ENCODE measurements at places on chromosomes 1 and 21.

DNA sequence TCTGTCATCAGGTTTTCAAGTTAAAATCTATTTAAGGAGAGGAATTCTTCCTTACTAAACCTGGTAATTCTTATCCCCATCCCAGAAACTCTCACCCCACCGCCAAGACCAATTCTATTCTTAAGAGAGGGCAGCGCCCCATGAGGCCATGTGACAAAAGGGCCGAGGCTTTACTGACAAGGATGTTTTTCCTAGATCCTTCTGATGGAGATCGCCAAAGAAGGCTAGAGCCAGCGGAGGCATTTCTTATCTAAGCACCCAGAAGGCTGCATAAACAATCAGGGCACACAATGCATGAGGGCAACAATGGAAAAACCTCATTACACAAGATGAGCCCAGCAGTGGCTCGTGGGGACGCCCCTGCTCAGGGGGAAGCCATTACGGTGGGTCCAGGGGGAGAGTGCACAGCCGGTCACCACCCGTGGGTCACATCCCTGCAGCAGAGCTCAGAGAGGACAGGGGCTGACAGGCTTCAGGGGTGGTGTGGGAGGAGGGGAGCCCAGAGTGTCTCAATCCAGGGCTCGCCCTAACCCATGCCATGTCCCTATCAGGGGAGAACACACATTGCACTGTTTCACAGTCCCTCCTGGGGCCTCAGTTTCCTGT lies 88.7 kb downstream of the ITPKB start:
- DNase-seq: no peak

- peak; percentile 10 for DNase-seq
Observed at GRCh38 chr1:5830771-5831599, 161.2 kb downstream of the NPHP4 start.

DNA sequence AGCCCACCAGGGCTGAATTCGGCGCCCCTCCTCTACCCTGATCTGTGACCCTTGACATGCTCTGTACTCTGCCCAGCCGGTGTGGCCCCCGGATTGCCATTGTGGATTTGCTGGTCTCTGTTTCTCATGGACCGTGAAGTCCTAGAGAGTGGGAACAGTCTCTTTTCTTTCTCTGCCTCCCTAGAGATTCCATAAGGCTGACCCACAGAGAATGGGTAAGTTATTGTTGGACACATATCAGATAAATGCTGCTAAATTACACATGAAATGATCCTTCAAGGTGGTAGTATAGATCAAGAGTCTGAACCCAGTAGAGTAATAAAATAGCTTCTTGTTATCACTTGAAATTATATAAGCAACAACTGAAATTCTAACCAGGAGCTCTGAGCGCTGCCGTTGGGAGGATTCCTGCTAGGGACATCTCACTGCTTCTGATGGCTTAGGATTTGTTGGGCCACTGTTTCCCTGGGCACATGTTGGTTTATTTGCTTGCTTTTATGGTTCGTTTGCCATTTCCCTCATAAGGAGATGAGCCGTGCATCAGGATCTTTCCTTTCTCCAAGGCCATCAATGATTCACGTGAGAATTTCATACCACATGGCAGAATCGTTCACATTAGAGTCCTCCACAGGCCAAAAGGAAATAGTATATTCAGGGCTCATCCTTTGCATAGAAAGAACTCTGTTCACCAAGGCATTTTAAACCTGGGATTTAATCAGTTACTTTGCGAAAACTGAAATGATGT lies 111.9 kb downstream of the ZBTB18 start:
- DNase-seq: no peak

GRCh38 chr1:247110627-247111258 lies 6.6 kb upstream of the ZNF669 start:
- peak; percentile 50 for DNase-seq

DNA sequence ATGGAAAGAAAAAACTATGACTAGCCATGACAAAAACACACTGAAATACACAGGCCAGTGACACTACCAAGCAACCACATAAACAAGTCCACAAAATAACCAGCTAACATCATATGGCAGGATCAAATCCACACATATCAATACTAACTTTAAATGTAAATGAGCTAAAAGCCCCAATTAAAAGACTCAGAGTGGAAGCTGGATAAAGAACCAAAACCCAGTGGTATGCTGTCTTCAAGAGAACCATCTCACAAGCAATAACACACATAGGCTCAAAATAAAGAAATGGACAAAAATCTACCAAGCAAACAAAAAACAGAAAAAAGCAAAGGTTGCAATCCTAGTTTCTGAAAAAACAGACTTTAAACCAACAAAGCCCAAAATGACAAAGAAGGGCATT lies 476.2 kb upstream of the BEND5 start:
- no peak for DNase-seq

- DNase-seq: no peak
Observed at GRCh38 chr1:208183977-208184911, 59.9 kb downstream of the PLXNA2 start.

GRCh38 chr1:210747890-210748289 lies 386.1 kb downstream of the KCNH1 start:
- no peak for DNase-seq

- peak; percentile 73 for DNase-seq
Observed at GRCh38 chr1:44652445-44653106, 21.7 kb downstream of the TMEM53 start.

GRCh38 chr21:45018131-45019075 lies 56.0 kb upstream of the ADARB1 start:
- DNase-seq: no peak

DNA sequence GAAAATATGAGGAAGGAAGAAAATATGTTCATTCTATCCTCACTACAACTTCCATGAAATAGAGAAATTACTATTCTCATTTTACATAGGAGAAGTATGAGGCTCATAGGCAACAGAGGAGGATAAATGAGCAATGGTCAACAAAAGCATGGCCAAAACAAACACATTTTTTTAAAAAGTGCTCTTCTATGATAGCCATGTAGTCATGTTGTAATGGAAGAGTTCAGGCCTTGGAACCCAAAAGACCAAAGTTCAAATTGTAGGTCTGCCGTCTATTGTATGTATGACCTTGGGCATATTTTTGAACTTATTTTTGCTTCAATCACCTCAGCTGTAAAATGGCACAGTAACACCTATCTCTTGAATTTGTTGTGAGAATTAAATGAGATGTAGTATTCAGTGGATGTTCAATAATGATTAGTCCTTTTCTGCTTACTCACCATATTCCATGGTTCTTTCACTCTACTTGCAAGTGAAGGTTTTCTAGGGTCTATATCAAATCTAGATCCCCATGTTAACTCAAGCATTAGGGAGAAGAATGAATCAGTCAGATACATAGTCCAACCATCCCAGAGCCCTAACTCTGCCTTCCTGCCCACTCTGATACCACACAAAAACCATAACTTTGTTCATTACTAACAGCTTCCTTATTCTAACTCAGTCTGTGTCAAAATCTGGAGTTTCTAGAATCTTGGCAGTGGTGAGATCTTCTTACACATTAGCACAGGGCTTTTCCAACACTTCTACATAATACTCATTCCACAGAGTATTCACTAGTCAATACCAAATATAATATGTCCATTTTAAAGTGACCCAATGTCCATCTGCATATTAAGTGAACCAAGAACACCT lies 353.2 kb downstream of the PLPP3 start:
- no peak for DNase-seq

DNA sequence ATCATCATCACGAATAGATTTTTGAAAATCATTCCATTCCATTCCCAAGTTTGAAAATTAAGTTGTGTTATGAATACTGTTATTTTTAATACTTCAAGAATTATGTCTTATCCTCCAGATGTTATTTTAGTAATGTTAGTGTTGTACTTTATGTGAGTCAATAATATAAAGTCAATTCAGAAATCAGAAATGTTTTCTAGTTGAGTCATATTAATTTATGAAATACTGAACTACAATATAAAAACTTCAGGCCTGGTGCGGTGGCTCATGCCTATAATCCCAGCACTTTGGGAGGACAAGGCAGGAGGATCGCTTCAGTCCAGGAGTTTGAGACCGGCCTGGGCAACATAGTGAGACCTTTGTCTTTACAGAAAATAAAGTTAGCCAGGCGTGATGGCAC lies 38.4 kb upstream of the GPR25 start:
- DNase-seq: no peak

DNA sequence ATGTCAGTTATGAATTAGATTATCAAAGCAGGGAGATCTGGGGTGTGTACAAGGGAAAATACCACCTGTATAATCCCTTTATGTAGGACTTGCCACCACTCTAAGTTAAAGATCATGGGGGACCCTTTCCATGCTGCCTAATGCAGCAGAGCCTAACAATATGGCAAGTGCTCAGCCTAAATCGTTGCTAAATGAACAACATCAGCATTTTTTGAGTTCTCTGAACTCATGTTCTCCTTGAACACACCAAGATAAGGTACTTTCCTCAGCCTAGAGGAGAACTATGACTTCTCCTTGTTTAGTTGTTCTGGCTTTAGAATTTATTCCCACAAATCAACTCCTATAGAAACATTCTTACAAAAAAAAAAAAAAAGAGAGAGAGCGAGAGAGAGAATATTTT lies 177.0 kb downstream of the DUSP10 start:
- no peak for DNase-seq

DNA sequence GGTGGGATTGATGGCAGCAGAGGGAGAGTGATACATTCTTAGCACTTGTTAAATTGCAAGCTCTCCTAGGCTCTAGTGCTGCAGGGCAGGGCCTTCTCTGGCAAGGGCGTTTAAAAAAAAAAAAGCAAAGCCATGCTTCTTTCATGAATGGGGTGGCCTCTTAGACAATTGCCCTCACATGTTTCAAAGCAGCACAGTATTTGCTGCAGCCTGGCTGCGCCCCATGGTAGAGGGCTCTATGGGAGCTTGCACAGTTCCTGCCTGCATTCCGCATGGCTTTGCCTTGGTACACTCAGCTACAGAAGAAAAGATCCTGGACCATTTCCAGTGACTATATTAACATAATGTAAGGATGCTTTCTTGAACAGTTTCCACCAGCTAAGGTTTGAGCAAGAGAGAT lies 267.2 kb downstream of the ZNF648 start:
- DNase-seq: no peak

- DNase-seq: no peak
Observed at GRCh38 chr1:63063367-63063766, 259.0 kb upstream of the FOXD3 start.

GRCh38 chr1:218712677-218713076 lies 367.5 kb downstream of the TGFB2 start:
- no peak for DNase-seq

GRCh38 chr21:28152732-28153131 lies 839.9 kb downstream of the LTN1 start:
- no peak for DNase-seq

GRCh38 chr21:44460441-44460755 lies 5.1 kb downstream of the LRRC3 start:
- DNase-seq: no peak

- no peak for DNase-seq
Observed at GRCh38 chr1:16903458-16903796, 7.6 kb downstream of the RNU1-2 start.

GRCh38 chr1:12435639-12436344 lies 182.2 kb downstream of the DHRS3 start:
- peak; percentile 92 for DNase-seq

Data from activated CD4-positive, alpha-beta T cell treated with anti-CD3 and anti-CD28 coated beads, Interleukin-2, amount 50 U/mL, for 16 hours (primary cell).